Activated CD4-positive, alpha-beta T cell treated with anti-CD3 and anti-CD28 coated beads for 36 hours (primary cell): ENCODE measurements at places on chromosomes 1 and 21. TPM values are rescaled to one million over a fixed set of nuclear protein-coding genes. Genes with fewer than 3 reads are reported as not detected.

Gene CHRM3
- 0.11 TPM for total RNA-seq

DNA sequence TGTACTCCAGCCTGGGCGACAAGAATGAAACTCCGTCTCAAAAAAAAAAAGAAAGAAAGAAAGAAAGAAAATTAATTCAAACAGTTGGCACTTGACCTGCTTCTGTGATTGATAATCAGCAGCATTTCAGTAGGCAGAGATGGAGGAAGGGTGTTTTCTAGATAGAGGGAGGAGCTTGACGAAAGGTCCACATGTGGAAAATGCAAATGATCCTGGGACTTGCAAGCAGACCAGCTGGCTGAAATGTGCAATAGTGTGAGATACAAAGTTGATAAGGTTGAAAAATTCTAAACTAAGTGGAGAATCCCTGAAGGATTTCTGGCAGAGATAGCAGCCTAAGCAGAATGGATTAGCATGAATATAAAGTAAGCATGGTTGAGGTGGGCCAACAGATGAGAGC is 4.2 kb downstream of the ELAPOR1 start:
- H3K27ac ChIP-seq: no peak overlapping the region
- peaks cover 31% of the 10 kb centered on the region for H3K4me1 ChIP-seq
- no peak for DNase-seq
- no peaks in the 10 kb centered on the region for H3K27me3 ChIP-seq
- no peak overlapping the region for H3K4me3 ChIP-seq

GRCh38 chr1:66494482-66494881 is 39.5 kb upstream of the SGIP1 start:
- peaks cover 7% of the 10 kb centered on the region for H3K27me3 ChIP-seq
- DNase-seq: no peak
- no peak overlapping the region for H3K27ac ChIP-seq
- H3K4me1 ChIP-seq: no peaks in the 10 kb centered on the region
- H3K4me3 ChIP-seq: no peak overlapping the region

DNA sequence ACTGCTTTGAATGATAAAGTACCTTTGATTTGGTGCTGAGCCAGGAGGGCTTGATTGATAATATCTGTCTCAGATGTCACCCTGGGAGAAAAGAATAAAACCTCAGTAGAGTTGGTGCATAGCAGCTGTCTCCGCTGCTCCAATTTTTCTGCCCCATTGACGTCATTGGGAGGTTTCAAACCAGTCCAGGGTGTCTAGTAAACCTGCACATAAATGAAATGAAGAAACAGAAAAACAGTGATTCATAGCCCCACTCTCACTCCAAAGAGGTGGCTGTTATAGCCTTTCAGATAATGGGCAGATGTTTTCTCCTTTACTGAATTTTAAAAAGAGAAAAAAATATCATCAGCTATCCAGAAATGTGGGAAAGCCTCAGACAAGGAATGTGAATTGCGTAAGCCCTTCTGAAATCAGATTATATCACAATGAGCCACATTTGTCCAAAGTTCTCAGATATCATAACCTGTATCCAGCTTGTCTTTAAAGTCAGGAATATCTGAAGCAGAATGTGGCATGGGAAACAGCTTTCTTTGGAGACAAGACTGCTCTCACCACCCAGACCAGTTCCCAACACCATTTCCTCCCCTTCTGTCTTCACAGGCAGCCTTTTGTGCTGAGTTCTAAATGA is 351.3 kb upstream of the SGIP1 start:
- no peaks in the 10 kb centered on the region for H3K36me3 ChIP-seq
- H3K4me3 ChIP-seq: no peak overlapping the region
- no peak overlapping the region for H3K27ac ChIP-seq
- H3K27me3 ChIP-seq: peaks cover 3% of the 10 kb centered on the region
- peaks cover 32% of the 10 kb centered on the region for H3K4me1 ChIP-seq
- DNase-seq: peak; percentile 71

- no peak for DNase-seq
- no peak overlapping the region for H3K4me3 ChIP-seq
- no peaks in the 10 kb centered on the region for H3K27me3 ChIP-seq
Measured at GRCh38 chr1:3555131-3555920, 56.0 kb downstream of the MEGF6 start.

DNA sequence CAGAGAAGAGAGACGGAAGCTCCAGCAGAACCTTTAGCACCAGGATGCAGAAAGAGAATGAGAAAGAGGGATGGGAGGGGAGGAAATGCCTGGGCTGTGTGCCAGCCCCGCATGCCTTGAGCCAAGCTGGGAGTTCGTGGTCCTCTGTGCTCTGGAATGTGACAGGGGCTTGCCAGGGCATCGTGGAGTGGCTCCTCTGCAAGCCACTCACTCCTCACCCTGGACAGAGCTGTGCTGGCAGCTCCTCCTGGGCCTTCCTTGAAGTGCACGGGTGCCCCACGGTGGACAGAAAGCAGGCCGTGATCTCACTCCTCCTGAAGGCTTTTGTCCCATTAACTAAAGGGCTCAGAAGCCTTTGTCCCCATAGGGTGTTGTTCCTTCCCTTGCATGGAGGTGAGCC is 34.8 kb upstream of the PRELP start:
- H3K27ac ChIP-seq: no peak overlapping the region
- H3K4me1 ChIP-seq: no peaks in the 10 kb centered on the region
- no peak overlapping the region for H3K4me3 ChIP-seq
- H3K27me3 ChIP-seq: peaks cover 4% of the 10 kb centered on the region
- peak; percentile 12 for DNase-seq

Gene TNFRSF1B
- total RNA-seq: 107 TPM

Gene NUP210L
- 0.04 TPM for total RNA-seq

- no peak overlapping the region for H3K27ac ChIP-seq
- peak; percentile 22 for DNase-seq
- H3K27me3 ChIP-seq: no peaks in the 10 kb centered on the region
Measured at GRCh38 chr1:173255214-173255813, 48.2 kb upstream of the TNFSF4 start.

Gene SERTAD4
- total RNA-seq: not detected

DNA sequence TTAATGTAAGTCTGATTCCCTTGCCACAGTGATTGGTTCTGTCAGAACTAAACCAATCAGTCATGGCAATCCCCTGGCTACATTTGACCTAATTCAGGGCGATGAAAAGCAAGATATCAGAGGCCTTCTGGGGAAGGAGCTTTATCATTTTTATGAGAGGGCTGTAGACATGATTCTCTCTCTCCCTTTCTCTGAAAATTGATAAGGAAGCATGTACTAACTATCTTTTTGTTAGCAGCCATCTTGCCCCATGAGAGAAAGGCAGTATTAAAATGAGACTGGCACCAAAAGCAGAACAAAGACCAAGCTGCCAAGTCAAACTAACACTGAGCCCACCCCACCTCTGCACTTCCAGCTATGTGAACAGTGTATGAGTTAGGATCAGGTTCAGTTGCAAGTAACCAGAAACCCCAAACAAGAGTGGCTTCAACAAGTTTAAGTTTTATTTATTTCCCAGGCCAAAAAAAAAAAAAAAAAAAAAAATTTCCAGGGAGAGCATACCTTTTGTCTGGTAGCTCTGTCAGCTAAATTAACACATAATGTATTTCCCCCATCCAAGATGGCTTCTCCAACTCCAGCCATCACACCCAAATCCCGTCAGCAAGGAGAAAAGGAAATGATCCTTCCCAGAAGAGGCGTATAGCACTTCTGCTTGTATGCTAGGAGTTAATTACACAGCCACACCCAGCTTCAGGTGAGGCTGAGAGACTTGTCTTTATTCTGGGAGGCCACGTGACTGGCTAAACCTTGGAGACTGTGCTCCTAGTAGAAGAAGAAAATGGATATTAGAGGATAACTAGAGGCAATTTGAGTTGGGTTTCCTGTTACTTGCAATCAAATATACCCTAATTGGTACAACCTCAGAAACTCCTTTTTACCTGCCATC is 105.8 kb upstream of the RALGPS2 start:
- H3K36me3 ChIP-seq: no peaks in the 10 kb centered on the region
- H3K4me3 ChIP-seq: no peak overlapping the region
- DNase-seq: no peak
- H3K27me3 ChIP-seq: no peaks in the 10 kb centered on the region
- H3K4me1 ChIP-seq: no peaks in the 10 kb centered on the region

DNA sequence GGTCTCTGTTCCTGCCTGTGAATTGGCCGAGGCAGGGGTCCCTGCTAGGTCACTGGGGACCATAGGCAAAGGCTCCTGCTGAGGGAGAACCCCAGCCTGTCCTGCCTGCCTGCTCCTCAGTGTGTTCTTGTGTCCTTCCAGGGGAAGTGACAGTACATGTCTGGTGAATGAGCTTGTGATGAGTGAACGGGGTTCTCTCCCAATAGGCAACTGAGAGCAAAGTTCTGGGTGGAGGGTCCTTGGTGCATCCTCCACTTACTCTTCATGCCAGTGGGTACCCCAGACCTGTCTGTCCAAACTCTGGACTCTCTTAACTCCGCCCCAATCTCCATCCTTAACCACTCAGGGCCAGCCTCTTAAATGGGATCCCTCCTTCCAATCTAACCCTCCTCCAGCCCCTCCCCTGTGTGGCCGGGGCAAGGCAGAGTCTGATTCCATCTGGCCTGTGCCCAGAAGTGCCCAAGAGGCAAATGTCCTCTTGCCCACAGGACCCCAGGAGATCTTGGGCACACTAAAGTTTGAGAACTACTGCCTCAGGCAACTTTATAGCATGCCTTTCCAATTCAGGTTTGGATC is 2.0 kb downstream of the XKR8 start:
- peak overlapping the region; percentile 15 for H3K27ac ChIP-seq
- no peaks in the 10 kb centered on the region for H3K27me3 ChIP-seq
- H3K4me3 ChIP-seq: peak overlapping the region; percentile 77

GRCh38 chr1:206774093-206774492 is 1.8 kb upstream of the IL10 start:
- H3K4me3 ChIP-seq: no peak overlapping the region
- H3K36me3 ChIP-seq: no peaks in the 10 kb centered on the region
- peaks cover 40% of the 10 kb centered on the region for H3K4me1 ChIP-seq
- DNase-seq: no peak
- H3K27ac ChIP-seq: no peak overlapping the region

DNA sequence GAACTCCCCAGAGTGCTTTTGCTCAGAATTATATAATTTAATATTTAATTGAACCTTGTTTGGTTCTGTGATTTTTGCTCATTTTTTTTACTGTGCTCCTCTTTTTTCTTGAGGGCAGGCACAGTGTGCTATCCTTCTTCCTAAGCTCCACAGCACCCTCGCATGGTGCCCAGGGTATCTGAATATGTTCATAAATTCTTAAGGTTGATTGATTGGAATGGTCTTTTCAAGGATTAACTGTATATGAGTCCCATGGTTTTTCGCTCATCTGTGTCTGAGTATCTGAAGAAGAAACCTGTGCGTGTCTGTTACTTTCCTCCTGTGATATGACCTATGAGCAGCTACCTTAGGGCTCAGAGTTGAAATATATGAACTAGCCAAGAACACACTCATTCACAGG is 393.7 kb downstream of the HLX start:
- peaks cover 1% of the 10 kb centered on the region for H3K27me3 ChIP-seq
- H3K36me3 ChIP-seq: no peaks in the 10 kb centered on the region
- no peaks in the 10 kb centered on the region for H3K4me1 ChIP-seq
- no peak for DNase-seq
- H3K4me3 ChIP-seq: no peak overlapping the region

Gene RAB42
- 0.09 TPM for total RNA-seq

DNA sequence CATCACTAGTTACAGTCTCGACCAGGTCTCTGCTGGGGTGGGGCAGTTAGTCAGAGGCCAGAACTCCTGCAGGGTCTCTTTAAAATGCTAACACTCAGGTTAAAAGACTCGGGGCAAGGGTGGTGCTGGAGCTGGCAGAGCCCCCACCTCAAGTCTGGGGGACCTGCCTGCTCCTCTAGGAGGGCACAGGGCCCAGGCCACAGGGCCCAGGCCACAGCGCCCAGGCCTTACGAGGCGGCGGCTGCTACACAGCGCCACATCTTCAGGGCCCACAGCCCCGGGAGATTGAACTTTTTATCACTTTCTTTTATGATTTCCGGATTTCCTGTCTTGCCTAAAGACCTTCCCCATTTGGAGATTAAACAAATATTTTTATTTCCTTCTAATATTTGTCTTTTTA is 10.4 kb downstream of the MPZ start:
- no peaks in the 10 kb centered on the region for H3K27me3 ChIP-seq
- no peak for DNase-seq
- H3K4me3 ChIP-seq: no peak overlapping the region
- peaks cover 8% of the 10 kb centered on the region for H3K4me1 ChIP-seq
- peak overlapping the region; percentile 37 for H3K27ac ChIP-seq

- H3K4me3 ChIP-seq: no peak overlapping the region
- no peak overlapping the region for H3K27ac ChIP-seq
- H3K4me1 ChIP-seq: no peaks in the 10 kb centered on the region
- no peak for DNase-seq
Measured at GRCh38 chr1:189149547-189150375, 1327.9 kb downstream of the BRINP3 start.

GRCh38 chr1:55399346-55399745 is 184.2 kb upstream of the USP24 start:
- H3K4me3 ChIP-seq: no peak overlapping the region
- DNase-seq: no peak
- no peak overlapping the region for H3K27ac ChIP-seq
- no peaks in the 10 kb centered on the region for H3K36me3 ChIP-seq
- H3K27me3 ChIP-seq: peaks cover 19% of the 10 kb centered on the region

- DNase-seq: no peak
- H3K27me3 ChIP-seq: no peaks in the 10 kb centered on the region
- H3K4me1 ChIP-seq: no peaks in the 10 kb centered on the region
- peaks cover 25% of the 10 kb centered on the region for H3K36me3 ChIP-seq
- H3K27ac ChIP-seq: no peak overlapping the region
- H3K4me3 ChIP-seq: no peak overlapping the region
Measured at GRCh38 chr1:108925920-108926319, 37.4 kb downstream of the CLCC1 start.

DNA sequence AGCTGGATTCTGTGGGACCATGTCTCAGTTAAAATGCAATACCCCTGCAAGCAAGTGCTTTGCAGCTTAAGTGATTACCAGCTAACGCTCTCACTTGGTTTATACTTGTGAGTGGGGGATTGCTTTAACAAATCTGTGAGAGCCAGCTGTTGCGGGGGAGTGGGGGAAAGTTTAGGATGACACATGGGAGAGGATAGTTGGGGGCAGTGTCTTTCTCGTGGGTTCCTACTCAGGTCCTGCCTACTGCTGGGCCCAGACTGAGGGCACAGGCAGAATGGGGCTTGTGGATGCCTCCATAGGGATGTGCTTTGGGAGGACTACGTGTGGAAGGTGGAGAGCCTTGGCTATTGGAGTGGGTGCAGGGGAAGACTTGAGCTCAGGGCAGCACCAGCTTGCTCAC is 60.1 kb downstream of the ELK4 start:
- no peak for DNase-seq
- no peak overlapping the region for H3K27ac ChIP-seq
- H3K36me3 ChIP-seq: no peaks in the 10 kb centered on the region
- no peak overlapping the region for H3K4me3 ChIP-seq

DNA sequence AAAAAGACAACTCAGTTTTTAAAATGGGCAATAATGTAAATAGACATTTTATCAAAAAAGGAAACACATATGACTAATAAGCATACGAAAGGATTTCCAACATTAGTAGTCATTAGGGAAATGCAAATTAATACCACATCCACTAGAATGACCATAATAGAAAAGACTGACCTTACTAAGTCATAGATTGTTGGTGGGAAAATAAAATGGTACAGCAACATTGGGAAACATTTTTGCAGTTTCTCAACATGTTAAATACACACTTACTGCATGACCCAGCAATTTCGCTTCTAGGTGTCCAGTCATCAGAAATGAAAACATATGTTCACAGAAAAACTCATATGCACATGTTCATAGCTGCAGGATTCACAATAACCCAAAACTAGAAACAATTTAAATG is 29.9 kb upstream of the SLC44A3 start:
- no peaks in the 10 kb centered on the region for H3K36me3 ChIP-seq
- H3K27ac ChIP-seq: no peak overlapping the region
- DNase-seq: no peak
- H3K4me1 ChIP-seq: peaks cover 2% of the 10 kb centered on the region
- no peak overlapping the region for H3K4me3 ChIP-seq

Gene FCGR3B
- total RNA-seq: not detected

Gene CFHR2
- not detected for total RNA-seq
